NCI-H146 (cell line): ENCODE measurements at places on chromosomes 4 and X.

DNA sequence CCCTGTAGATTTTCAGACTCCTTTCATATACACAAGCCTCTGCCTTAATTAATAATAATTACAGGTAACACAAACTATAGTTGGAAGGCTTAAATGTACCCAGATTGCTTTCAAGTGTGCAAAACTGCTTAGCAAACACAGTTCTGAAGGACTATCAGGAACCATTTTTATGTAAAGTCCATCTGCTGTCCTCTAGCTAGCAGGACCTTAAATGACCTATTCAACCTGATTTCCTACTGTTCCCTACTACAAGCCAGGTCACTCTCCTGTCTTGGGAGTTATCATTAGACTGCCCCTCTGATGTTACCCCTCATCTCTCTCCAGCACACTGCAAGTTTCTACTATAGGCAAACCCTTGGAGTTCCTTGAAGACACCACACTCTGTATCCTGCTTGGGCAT lies 157.3 kb downstream of the GBA3 start:
- DNase-seq, result peak; percentile 75

DNA sequence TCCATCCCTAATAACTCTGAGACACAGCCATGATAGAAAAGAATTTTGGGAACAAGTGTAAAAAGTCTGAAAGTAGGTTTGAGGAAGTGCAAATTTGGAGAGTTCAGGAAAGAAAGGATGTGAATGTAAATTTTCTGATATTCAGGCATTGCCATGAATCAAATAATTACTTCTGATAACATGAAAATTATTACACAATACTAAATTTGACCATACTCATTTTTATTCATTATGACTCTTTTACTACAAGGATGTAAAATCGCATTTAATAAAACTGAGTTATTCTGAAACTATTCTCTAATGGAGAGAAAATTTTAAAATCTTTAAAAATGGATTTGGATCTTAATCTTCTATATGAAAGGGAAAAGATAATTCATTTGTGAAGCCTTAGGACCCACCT lies 33.8 kb upstream of the NPY2R start:
- no peak for DNase-seq

GRCh38 chr4:162151850-162152249 lies 11.9 kb downstream of the FSTL5 start:
- DNase-seq, result no peak

GRCh38 chrX:129462707-129463106 lies 60.6 kb downstream of the SMARCA1 start:
- no peak for DNase-seq

DNA sequence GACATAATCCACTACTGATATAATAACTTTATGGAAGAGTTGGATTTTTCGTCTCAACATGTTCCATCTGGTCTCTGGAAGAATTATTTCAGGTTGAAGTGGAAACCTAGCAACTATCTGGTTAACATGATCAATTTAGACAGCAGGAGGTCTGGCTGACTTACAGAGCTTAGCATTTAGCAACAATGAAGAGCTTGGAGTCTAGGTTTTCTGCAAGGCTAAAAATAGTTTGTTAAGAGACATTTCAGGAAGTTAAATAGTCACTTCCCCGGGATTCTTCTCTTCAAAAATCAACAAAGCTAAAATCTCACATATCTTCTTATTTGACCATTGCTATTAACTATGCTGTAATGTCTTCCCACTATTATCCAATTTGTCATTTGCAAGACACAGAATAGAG lies 418.6 kb upstream of the DIPK2B start:
- peak; percentile 53 for DNase-seq

DNA sequence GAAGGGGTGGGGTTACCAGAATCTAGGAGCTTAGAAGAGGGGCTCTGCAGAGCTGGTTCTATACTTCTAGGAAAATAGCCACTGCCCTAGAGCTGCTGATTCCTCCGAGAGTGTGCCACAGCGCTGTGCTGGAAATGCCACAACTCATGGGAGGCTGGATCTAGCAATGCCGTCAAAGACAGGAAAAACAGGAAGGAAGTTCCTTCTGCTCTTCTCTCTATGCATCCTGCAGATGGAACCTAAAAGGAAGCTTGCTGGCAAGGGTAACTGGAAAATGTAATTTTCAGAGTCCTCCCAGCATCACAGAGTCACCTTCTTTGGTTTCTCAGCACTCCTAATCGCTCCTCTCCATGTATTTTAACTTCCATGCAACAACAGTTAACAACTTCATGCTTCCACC lies 121.2 kb upstream of the TLL1 start:
- no peak for DNase-seq

DNA sequence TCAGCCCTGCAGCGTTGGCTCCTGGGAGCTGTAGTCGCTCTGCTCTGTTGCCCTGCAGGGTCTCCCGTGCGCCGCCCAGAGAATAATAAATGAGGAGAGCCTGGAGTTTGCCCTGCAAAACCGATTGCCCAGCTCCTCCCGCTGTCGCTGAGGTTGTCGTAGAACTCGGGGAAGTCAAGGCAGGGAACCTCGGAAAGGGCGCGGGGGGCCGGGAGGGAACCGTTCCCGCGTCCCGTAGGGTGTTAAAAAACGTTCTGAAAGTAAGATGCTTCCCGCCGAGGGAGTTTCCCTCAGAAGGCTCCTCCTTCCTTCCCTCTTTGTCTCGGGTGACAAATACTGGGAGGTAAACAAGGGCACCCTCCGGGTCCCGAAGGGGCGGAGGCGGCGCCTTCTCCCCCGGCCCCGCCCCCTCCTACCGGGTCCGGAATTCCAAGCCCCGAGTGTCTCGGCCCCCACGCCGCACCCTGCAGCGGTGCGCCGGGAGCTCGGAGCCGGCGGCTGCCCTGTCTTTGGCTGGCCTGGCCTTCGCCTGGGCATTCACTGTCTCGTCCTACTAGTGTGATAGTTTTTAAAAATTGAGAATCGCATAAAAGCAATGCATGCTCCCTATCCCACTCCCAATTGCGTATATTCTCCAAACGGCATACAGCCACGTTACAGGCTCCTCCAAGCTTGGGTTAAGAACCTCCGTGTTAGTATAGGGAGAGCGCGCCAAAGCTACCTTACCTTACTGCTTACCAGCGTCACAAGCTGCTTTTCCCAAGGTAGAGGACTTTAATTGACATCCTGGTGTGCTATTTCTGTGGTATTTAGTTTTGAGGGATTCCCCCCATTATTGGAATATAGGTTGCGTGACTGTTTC lies 964 bp upstream of the HMGB2 start:
- peak; percentile 89 for DNase-seq

GRCh38 chrX:74179071-74179470 lies 124.9 kb upstream of the ZCCHC13 start:
- no peak for DNase-seq

DNA sequence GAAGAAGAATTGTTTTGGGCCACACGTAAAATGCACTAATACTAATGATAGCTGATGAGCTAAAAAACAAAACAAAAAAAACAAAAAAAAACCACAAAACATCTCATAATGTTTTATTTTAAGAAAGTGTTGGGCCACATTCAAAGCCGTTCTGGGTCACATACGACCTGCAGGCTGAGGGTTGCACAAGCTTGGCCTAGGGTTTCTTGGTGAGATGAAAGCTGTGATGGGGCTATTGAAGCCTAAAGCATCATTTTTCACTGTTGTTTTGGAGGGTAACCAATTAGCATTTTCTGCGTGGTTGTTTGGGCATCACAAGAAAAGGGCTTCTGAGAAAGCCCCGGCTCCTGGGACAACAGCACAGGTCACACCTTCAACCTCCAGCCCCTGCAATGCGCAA lies 42.5 kb upstream of the ZNF157 start:
- no peak for DNase-seq

DNA sequence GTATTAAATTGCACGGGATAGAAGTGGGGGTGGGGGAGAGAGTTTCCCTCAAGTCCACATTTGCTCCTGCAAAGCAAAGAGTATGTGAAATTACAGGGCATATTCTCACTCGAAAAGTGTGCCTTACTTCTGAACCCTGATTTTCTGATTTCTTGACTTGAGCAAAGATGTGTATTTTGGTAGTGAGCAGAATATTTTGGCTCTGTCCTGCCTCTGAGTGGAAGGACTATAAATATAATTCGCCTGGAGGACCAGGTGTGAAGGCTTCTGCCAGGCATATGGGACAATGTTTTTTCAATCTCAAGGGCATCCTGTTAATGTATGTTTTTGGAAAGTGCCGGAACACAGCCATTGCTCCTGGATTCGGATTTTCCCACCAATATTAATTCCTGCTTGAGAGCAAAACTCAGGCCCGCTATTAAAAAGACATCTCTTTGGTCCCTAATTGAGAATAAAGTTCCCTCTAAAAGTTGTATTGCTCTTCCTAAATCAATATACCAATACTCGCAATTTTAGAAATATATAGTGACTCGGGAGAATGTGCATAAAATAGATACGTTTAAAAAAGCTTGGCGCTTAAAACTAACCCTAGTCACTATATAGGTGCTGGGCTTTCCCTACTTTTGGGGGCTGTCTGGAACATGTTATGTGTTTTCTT lies 15.3 kb upstream of the PITX2 start:
- DNase-seq, result no peak

DNA sequence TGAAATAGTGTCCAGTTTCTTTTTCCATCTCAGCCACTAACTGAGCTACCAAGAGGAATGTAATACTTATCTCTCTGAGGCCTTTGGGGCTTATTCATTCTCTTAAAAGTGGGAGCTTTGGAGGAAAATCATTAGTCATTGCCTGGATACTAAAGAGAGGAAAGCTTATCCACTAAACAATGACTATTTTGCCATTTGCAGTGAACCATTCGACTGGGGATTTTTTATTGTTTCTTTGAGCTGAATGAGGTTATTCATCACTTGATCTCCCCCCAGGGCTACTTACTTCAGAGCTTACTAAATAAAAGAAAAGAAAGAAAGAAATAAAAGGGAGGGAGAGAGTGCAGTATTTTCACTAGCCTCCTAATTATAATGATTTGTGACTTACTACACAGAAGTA lies 1329.5 kb upstream of the TENM3 start:
- peak; percentile 21 for DNase-seq

- no peak for DNase-seq
Observed at GRCh38 chr4:3830774-3831528, 64.8 kb downstream of the ADRA2C start.

DNA sequence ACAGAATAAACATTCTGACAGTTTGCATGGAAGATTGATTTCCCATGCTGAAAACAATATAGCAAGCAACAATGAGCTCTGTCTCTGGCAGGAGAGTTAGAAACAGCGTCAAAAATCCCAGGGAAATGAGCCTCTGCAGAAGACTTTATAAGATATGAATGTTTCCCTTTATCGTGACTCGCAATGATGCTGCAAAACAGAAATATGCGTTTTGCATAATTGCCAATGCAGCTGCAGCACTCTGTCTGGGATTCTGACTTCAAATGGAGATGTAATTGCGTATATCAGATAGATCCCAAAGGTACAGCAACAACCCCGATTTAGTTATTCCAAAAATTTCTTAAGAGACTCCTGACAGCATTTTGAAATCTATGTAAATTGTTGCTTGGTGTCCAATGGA lies 702.4 kb upstream of the EPHA5 start:
- no peak for DNase-seq

- DNase-seq, result no peak
Observed at GRCh38 chr4:112318239-112319142, 21.3 kb downstream of the ALPK1 start.

- no peak for DNase-seq
Observed at GRCh38 chr4:76435528-76436319, 695 bp downstream of the SHROOM3 start.

- no peak for DNase-seq
Observed at GRCh38 chr4:55078987-55079386, 46.4 kb downstream of the KDR start.

GRCh38 chrX:39638526-39638925 lies 459.2 kb downstream of the BCOR start:
- DNase-seq, result no peak

- DNase-seq, result no peak
Observed at GRCh38 chr4:86443495-86443894, 83.6 kb upstream of the MAPK10 start.

GRCh38 chr4:1370321-1371124 lies 23.5 kb downstream of the UVSSA start:
- no peak for DNase-seq

- DNase-seq, result no peak
Observed at GRCh38 chr4:151665022-151665784, 95.6 kb downstream of the GATB start.
